ENCODE measurements at places on chromosomes 5 and 9.

- DNase-seq: no peak
Observed at GRCh38 chr9:93958121-93958818, 3.1 kb upstream of the BARX1 start.

- no peak for DNase-seq
Observed at GRCh38 chr5:143347046-143347445, 56.4 kb downstream of the NR3C1 start.

DNA sequence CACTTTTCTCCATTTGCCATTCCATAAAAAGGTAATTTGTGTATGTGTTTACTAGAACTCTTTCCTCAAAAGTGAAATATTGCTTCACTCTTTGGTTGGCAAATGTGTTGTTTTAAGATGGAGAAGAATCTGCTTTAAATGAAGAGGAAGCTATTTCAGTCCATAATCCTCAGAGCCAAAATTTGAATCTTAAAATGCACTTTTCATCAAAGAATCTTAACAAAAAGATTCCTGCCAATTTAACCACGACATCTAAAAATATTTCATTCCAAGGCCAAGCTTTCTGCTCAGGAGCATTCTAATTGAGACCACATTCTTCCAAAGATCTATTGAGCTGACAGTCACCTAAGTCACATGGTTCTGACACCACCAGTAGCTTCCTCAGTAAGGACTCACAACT lies 7.5 kb downstream of the GABRB2 start:
- no peak for DNase-seq

DNA sequence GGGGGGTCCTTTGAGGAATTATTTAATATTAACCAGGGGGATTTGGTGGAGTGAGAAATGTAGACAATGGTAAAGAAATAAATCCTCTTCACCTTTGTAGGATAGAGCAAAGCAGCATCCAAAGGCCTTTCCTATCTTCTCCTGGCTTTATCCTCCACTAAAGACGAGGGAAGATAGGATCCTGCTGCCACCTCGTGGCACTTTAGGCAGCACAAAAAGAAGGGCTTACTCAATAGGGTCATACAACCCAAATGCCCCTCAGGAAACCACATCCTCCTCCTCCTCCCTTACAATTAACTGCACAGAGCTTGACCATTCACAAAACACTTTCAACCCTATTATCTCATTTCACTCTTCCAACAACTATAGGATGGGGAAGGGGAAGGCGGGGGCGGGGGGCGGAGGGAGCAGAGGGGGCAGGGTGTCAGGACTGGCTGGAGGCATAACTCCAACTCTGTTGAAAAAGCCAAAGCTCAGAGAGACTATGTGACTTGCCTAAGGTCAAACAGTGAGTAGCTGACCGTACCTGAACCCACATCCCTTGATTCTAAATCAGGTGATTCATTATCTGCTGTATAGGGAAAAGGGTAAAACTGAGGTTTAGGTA lies 45.4 kb upstream of the MYOT start:
- no peak for DNase-seq

DNA sequence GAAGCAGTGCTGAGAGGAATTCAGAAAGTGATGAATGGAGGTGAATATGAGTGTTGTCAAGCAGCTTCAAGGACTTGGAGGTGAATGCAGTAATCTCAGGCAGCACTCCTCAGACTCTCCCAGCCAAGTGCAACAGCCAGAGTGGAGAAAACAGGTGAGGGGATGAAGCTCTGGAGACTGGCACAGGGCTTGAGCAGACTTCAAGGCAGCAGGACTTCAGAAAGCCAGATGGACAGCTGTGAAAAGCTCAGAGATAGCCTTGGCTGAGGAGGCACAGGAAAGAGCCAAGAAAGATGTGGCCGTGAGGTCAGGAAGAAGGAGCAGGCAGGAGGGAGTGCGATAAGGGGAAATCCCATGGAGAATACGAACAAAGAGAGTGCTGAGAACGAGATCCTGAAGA lies 194.9 kb downstream of the FBN2 start:
- DNase-seq: no peak

DNA sequence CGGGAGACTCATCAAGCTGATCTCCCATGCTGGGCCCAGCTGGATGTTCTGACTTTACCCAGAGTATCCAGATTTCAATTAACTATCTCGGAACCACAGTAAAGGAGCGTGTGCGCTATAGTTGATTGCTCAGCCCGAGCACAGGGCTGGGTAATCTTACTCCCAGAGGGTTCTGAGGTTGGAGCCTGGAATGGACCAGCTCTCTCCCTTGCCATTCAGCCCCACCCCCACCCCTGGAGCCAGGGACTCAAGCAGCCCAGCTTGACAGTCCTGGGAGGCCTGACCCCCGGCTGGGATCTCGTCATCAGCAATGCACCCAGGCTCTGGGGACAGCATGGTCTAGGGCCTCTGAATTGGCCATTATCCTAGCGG lies 23.7 kb upstream of the PTGES start:
- DNase-seq: no peak

DNA sequence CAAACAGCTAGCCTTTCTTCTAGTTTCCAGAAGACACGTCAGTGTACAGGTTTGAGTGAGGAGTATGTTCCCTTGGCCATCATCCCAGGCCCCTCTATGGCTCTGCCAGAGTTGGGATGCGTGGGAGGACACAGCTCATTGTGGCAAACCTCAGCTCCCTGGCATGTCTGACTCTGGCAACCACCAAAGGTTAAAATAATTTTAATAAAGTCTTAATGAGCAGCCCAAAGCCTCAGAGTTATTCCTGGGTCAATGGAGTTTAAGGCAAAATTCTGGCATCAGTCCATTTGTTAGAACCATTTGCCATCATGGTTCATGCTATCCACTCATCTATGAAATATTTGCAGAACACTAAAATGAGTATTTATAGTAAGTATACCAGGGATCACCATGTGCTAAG lies 79.8 kb upstream of the PAPPA start:
- no peak for DNase-seq

- DNase-seq: no peak
Observed at GRCh38 chr9:121303456-121304451, 35.8 kb downstream of the GSN start.

- DNase-seq: peak; percentile 66
Observed at GRCh38 chr9:137255448-137256114, 454 bp downstream of the NELFB start.

GRCh38 chr5:68116868-68117411 lies 98.6 kb upstream of the PIK3R1 start:
- DNase-seq: no peak

- no peak for DNase-seq
Observed at GRCh38 chr5:178899289-178899688, 3.6 kb downstream of the ZFP2 start.

- no peak for DNase-seq
Observed at GRCh38 chr5:161230221-161230620, 316.3 kb downstream of the GABRB2 start.

- DNase-seq: no peak
Observed at GRCh38 chr9:1962122-1962521, 53.0 kb upstream of the SMARCA2 start.

DNA sequence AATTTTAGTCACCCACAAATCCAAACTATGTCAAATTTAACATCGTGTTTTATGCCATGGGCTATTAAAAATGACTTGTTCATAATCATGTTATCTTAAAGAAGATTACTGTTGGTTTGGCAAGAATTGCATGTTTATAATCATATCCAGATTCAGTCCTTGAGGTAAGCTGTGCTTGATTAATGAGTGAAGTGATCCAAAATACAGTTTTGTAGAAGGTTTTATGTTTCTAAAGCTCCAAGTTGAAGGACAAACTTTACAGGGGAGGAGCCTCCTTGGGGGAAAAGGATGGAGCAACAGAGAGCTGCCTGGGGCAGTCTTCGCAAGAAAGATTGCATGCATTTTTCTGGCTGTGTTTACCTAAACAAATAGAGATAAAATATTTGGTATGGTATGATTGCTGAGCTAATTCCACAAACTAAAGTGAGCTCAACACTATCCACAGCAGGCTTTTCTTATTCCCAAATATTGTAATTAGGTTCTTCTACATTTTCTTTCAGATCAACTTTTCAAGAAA lies 189.5 kb upstream of the TYRP1 start:
- no peak for DNase-seq

GRCh38 chr9:10605388-10605787 lies 7.4 kb downstream of the PTPRD start:
- no peak for DNase-seq

DNA sequence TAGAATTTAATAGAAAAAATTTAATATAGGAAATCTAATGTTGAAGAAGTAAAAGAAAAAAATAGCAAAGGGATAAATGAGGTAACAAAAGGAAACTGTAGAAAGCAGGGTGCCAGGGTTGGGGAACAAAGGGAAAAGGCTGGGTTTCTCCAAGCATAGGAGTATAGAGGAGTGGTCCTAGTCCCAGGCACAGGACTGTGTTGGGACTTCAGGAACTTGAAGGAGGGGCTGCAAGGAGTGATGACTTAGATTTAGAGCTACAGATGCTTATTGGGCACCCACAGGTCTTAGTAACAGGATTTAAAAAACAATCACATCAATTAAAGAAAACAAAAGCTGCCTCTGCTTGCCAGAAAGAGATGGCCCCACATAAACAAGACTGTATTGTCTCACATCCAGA lies 396.5 kb upstream of the TNC start:
- DNase-seq: no peak

- DNase-seq: no peak
Observed at GRCh38 chr9:105118636-105119035, 125.8 kb upstream of the SLC44A1 start.

GRCh38 chr9:105357937-105358336 lies 89.9 kb upstream of the FSD1L start:
- DNase-seq: no peak

DNA sequence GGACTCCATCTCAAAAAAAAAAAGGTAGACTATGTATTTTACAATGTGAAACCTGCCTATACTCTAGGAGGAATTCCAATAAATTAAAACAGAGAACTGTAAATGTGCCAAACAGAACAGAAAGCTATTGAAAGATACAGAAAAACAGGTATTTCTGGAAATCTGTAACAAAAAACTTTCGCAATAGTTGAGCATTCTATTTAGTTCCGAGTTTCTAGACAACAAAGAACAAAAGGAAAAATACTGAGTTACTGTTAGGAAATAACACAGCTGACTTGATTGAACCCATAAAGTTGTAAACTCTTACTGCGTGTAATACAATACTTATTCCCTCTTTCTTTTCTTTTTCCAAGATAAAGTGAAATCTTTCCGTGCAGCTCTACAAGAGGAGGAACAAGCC lies 18.6 kb downstream of the DIMT1 start:
- no peak for DNase-seq

DNA sequence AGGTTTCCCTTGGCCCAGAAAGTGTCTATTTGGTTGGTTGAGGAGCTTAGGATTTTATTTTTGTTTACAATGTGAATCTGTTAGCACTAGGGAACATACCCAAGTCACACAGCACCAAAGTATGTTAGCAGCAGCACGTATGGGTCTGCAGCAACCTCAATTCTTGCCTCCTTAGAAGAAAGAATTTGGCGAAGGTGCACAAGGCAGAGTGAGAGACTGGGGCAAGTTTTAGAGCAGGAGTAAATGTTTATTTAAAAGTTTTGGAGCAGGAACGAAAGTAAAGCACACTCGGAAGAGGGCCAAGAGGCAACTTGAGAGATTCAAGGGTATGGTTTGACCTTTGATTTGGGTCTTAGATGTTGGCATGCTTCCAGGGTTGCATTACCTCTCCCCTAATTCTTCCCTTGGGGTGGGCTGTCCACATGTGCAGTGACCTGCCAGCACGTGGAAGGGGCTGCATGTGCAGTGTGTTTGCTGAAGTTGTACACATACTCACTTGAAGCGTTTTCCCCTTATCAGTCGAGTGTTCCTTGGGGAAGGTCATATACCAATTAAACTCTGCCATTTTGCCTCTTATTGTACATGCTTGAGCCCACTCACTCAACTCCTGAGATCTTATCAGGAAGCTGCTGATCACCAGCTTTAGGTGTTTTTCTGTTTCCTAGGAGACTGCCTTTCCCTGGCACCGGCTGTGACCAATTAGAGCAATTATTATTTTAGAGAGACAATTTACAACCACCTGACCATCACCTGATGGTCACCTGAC lies 64.9 kb upstream of the SHC3 start:
- no peak for DNase-seq

DNA sequence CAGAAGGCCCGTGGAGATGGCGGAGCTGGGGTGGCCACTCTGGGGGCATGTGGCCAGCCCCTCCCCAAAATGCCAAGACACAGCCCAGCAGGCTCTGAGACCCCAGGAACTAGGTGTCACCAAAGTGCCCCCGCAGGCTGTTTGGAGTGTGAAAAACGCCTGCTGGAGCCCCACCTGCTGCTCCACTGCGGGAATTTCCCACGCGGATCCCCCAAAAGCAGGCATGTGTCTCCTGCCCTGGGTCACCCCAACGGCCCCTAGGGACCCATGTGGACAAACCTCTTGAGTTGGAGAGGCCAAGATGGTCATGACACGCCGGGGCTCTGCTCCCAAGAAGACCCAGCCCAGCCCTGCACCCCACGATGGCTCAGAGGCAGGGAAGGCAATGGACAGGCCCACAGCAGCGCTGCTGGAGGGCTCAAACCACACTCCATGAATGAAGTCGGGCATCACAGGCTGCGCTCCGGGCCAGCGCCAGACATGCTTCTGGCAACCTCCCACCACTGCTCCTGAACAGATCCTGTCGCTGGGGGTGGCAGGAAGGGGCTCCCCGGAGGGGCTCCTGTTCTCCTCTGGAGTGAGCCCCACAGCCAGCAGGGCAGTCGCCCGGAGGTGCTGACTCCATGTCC lies 15.3 kb downstream of the NOTCH1 start:
- no peak for DNase-seq

GRCh38 chr5:10301266-10301665 lies 6.4 kb downstream of the CMBL start:
- no peak for DNase-seq

GRCh38 chr5:18403941-18404438 lies 769.7 kb downstream of the TAF11L14 start:
- no peak for DNase-seq

GRCh38 chr5:112183874-112184273 lies 235.2 kb downstream of the EPB41L4A start:
- no peak for DNase-seq

GRCh38 chr5:53059281-53059680 lies 50.3 kb downstream of the MOCS2 start:
- no peak for DNase-seq

- DNase-seq: no peak
Observed at GRCh38 chr9:81470864-81471263, 218.5 kb downstream of the TLE1 start.

GRCh38 chr5:92635001-92635461 lies 946.0 kb downstream of the NR2F1-AS1 start:
- no peak for DNase-seq

- DNase-seq: peak; percentile 19
Observed at GRCh38 chr9:98783518-98784226, 12.7 kb downstream of the ANKS6 start.

DNA sequence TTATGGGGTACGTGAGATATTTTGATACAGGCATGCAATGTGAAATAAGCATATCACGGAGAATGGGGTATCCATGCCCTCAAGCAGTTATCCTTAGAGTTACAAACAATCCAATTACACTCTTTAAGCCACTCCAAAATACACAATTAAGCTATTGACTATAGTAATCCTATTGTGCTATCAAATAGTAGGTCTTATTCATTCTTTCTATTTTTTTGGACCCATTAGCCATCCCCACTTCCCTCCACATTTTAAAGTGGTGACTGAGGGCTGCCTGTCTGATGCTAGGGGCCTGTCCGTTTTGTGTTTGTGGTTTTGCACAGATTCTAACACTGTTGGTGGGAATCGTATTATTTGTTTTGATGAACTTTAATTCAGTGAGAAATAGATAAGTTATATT lies 129.7 kb upstream of the DHFR start:
- DNase-seq: no peak
